Hippocampal formation (tissue), 2 donors: ENCODE measurements at places on chromosomes 1 and 21.

GRCh38 chr1:65813956-65814355 is 21.3 kb downstream of the PDE4B start:
- peak; percentile 5 for DNase-seq

DNA sequence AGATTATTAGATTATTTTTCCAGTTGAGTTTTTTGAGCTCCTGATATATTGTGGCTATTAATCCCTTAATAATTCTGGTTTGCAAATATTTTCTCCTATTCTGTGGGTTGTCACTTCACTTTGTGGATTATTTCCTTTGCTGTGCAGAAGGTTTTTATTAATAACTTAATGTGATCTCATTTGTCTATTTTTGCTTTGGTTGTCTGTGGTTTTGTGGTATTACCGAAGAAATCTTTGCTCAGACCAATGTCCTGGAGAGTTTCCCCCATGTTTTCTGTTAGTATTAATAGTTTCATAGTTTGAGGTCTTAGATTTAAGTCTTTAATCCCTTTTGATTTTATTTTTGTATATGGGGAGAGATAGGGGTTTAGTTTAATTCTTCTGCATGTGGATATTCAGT is 7.1 kb upstream of the TBX19 start:
- no peak for DNase-seq

- no peak for DNase-seq
These were observed 4.6 kb upstream of the BTG2 start for GRCh38 chr1:203300441-203301330.

DNA sequence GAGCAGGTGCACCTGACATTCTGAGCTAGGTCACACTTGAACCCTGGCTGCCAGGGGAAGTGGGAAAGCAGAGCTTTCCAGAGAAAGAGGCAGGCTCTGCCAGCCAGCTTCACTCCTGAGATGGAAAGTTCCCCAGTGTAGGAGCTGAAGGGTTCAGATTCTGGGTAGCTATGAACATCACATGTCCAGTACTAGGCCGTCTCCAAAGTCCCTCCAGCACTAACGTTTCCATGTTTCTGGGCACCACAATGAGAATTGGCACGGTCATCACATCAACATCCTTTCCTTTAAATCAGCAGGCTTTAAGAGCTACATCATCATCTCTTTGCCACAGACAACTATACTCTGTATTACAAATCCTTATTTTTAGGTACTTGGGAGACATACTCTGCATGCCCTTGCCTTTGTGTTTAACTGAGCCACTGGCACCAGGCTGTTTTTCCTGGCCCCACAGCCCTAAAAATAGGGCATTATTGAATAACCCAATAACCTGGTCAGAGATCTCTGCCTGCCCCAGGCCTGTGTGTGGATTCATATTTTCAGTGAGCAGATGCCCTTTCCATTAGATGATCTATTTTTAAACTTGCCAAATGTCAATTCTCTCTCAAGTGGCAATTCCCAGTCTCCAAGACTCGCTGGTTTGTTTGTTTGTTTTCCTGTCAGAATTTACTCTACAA is 35.4 kb upstream of the USP24 start:
- DNase-seq = no peak

DNA sequence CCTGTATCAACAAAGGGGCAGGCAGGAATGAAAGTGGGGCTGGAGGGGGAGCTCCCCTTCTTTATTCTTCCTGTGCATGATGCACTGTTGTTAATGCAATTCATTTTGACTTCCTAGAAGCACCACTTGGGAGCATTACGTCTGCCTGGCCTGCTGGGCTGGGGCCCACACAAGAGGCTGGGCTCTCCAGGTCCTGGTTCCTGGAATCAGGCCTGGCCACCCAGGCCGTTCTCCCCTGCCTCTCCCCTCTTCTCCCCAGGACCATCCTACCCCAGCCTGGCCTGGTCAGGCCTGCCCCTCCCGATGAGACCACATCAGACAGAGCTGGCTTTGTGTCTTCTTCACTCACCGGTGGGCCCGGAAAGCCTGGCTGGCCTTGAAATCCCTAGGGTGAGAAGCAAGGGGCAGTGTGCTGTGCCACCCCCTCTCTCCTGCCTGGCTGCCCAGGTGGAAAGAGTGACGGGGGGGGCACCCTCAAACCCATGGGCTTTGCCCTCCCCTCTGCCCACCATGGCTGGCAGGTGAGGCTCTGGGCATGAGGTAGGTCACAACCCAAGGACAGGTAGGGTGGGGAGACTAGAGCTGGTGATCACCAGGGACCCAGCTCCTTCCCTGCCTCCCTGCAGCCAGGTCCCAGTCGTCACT is 20.7 kb upstream of the PEF1 start:
- DNase-seq = no peak

- DNase-seq = no peak
These were observed 3.8 kb upstream of the PIGC start for GRCh38 chr1:172447641-172448040.

GRCh38 chr1:68571454-68572235 is 74.8 kb upstream of the DEPDC1 start:
- no peak for DNase-seq

DNA sequence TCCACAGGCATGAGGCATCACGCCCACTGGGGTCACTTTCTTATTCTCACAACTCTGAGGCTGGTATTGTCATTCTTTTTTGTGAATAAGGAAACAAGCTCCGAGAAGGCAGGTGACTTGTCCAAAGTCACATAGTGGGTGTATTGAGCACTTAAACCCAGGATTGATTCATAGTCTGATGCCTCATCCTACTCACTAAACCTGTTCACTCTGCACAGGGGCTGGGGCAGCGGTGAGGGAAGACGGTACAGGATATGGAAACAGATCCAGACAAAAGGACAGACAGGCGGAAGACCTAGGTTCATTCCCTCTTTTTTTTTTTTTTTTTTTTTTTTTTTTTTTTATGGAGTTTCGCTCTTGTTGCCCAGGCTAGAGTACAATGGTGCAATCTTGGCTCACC is 56.6 kb downstream of the NKAIN1 start:
- DNase-seq = no peak
